ENCODE measurements at places on chromosomes 16 and 17. TPM values are rescaled to one million over a fixed set of nuclear protein-coding genes. Genes with fewer than 3 reads are reported as not detected.

The UNC13D gene
- 32.7 TPM for total RNA-seq

The SLC6A2 gene
- total RNA-seq: 2.1 TPM

The CA7 gene
- not detected for total RNA-seq

The NPIPA8 gene
- not detected for total RNA-seq

The NACA2 gene
- not detected for total RNA-seq

The CDT1 gene
- not detected for total RNA-seq

The NT5M gene
- 0.26 TPM for total RNA-seq

DNA sequence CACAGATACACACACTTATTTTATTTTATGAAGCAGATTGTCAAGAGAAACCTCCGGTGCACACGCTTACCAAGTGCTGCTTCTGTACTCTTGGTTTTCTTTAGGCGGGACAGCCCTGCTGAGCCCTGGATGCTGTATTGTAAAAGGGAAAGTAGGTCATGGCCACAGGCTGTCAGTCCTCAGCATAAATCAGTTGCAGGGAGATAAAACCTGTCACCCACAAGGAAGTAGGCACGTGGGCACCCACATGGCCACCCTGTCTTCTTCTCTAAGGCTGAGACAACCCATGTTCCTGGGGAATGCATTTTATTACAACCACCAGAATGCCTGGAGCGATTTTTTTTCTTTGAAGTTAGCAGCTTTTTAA lies 59.3 kb downstream of the ASIC2 start:
- DNase-seq: peak; percentile 22

DNA sequence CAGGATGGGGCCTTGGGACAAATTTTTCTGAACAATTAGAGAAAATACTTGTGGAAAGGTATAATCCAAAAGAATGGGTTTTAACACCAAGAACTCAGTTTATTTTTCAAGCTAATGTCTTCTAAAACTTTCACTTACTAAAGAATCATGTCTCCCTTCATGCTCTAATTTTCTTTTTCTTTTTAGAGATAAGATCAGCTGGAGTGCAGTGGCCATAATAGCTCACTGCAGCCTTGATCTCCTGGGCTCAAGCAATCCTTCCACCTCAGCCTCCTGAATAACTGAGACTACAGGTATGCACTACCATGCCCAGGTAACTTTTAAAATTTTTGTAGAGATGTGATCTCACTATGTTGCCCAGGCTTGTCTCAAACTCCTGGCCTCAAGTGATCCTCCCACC lies 5.5 kb downstream of the OR4D1 start:
- no peak for DNase-seq

GRCh38 chr17:3951420-3951819 lies 12.8 kb downstream of the ATP2A3 start:
- DNase-seq: no peak

DNA sequence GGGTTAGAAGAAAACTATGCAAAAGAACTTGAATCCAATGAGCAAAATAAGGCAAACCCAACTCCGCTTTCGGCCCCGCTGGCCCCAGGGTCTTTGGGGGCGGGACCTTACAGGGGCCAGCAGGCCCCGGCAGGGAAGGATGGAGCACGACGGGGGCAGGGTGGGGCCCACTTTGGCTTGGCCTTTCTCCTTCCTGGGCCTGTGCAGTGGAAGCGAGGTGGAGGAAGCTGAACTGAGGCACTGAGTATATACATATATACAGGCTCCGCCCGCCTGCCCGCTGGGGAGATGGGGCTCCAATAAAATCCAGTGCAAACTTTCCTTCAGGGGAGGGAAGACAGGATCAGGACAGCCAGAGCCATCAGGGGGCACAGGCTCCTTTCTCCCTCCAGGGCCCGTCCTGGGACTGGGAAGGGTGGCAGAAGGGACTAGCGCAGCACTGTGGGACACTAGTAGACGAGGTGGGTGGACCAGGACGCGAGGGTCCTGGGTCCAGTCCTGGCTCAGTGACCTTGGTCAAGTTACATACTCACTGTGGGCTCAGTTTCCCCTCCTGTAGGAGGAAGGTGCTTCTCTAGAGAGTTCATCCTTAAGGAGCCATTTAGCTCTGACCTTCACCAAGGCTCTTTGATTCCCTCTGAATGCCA lies 20.9 kb upstream of the MPO start:
- DNase-seq: no peak

GRCh38 chr16:30350134-30350871 lies 4.8 kb downstream of the CD2BP2 start:
- no peak for DNase-seq

GRCh38 chr17:60352569-60352968 lies 39.4 kb downstream of the USP32 start:
- DNase-seq: no peak

DNA sequence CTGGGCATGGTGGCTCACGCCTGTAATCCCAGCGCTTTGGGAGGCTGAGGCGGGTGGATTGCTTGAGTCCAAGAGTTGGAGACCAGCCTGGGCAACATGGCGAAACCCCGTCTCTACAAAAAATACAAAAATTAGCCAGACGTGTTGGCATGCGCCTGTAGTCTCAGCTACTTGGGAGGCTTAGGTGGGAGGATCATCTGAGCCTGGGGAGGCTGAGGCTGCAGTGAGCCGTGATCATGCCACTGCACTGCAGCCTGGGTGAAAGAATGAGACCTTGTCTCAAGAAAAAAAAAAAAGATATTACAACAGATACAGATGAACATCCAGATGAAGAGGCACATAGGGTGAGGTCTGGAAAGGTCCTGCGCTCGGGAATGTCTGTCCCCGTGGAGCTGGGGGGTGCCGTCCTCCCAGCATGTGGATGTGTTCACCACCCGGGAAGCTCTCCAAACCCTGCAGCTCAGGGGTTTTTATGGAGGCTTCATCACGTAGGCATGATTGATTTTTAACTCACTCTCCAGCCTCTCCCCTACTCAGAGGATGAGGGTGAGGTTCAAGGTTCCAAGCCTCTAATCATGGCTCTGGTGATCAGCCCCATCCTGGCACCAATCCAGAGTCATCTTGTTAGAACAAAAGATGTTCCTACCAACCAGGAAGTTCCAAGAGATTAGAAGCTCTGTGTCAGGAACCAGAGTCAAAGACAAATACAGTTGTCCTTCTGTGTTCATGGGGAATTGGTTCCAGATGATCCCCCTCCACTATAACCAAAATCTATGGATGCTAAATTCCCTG lies 85.0 kb upstream of the DNAJA2 start:
- no peak for DNase-seq

DNA sequence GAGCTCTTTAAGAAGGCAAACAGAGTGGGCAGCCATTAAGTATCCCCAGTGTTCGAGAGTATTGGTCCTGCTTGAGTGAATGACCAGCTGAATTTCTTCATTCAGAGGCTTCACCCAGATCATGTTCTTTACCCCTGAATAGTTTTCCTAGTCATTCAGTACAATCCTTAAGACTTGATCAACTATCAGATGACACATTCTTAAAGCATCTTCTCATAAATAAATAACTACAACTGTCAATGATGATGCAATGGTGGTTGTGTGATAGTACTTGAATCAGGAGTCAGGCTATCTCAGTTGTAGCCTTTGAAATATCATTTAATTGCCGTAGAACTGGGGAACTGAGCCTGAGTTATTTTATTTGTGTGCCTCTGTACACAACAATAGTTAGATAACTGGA lies 416.8 kb upstream of the CCL2 start:
- DNase-seq: no peak

- DNase-seq: no peak
Observed at GRCh38 chr17:49157784-49158183, 25.2 kb downstream of the B4GALNT2 start.

DNA sequence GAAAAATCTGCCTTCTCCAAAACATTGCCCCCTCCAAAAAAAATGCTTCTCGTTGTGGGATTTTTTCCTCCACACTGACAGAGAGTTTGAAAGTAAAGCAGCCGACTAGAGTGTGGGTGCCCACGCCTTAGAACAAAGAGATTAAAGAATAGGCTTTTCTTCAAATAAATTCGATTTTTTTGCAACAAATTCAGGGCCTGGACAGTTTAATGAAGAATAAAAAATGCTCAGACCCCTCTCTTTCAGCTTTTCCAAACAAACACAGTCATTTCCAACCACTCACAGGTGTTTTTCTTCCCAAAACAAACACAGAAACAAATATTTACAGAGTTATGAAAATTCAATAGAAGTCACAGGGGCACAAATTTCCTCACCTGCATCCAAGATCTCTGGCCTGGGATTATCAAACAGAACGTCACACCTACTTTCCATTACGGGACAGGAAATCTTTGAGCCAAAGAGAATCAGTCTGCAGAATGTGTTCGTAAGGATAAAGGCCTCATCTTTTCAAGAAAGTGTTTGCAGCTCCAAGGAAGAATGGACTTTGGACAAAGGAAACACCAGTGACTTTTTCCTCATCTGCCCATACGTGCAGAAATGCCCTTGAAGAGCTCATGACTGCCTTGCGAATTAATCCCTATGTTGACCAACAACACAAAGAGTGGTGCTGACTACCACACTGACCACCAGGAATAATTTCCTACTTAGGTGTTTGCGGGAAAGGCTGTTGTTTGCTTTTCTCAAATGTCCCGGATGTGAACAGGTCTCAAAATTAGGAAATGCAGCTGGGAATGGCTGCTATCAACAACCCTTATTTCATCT lies 31.3 kb upstream of the TOX3 start:
- no peak for DNase-seq

DNA sequence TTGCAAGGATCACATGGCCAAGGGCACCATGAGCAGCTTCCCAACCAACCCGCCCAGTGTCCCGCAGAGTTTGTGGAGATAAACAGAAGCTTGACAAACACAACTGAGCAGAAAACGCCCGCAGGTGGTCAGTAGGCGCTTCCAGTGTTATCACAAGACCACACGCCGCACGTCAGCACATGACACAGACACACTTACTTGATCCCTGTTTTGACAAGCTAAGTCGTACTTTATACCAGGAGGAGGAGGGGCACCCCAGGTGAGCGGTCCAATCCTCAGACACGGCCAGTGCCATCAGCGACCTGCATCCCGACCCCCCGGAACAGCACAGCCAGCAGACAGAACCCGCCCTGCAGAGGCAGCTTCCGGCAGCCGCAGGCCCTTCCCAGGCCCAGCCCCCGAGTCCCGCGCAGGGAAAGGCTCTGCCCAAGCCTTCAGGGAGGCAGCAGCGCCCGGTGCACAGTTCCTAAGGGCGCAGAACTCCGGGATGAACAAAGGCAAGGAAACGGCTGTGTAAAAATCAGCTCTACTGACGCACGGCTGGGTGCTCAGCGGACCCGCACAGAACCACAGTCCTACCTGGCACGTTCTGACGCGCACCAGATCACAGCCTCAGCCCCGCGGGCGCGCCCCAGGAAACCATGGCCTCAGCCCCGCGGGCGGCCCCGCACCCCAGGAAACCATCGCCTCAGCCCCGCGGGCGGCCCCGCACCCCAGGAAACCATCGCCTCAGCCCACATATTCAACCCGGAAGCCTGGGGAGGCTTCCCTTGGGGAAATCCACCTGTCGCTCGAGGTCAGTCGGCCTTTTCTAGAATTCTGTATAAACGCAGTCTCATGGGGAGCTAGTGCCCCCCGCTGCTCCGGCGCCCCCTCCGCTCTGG lies 27.8 kb downstream of the AXIN1 start:
- DNase-seq: no peak

- peak; percentile 71 for DNase-seq
Observed at GRCh38 chr17:40314584-40314956, 5.6 kb downstream of the RARA start.

DNA sequence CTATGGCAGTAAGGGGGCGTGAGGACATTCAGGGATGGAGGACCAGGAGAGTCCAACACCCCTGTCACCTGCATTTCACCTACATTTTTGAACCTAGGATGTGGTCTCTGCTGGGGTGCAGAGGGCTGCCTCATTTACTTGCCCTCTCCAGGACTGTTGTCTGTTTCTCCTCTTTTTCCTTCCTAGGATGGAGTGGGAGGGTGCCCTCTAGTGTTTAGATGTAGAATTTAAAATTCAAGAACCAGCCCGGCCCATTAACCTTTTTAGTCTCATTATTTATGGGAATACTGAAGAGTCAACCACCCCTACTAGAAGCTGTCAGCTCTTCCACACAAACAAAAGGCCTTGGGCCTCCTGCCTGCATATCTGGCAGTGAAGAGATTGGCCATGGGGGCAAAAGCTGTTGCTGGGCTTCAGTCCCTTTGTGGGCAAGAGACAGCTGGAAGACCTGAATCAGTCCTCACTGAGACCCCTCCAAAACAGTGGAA lies 2.5 kb upstream of the STARD3 start:
- DNase-seq: no peak

DNA sequence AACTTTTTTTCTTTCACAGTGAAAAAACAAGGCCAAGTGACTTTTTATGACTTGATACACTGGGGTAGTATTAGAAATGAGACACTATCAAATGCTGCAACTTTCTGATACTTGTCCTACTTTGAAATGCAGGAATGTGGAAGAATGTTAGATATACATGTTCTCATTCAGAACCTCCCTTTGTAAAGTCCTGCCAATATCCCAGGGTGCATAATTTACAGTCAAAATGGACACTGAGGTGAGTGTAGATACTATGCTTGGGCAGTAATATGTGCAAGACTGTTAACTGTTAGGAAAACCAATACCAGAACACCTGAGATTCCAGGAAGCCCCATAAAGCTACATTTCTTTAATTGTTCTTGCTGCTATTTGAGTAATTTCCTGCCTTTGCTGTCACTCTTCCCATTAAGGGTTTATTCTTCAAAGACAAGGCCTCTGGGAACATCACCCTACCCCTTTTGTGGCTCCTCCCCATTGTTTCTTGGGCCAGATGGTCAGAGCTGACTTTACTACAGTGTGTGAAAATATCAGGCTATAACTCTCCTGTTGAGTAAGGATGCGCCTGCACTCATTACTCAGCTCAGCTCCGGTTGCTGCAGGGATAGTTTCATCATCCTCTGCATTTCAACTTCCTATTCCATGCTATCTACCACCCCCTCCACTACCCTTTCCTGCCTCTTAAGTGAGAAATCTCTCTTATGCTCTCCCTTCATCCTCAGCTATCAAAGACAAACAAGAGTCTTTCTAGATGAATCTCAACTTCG lies 48.7 kb downstream of the TMEM100 start:
- no peak for DNase-seq

GRCh38 chr16:88318521-88318920 lies 64.2 kb upstream of the ZNF469 start:
- peak; percentile 63 for DNase-seq

DNA sequence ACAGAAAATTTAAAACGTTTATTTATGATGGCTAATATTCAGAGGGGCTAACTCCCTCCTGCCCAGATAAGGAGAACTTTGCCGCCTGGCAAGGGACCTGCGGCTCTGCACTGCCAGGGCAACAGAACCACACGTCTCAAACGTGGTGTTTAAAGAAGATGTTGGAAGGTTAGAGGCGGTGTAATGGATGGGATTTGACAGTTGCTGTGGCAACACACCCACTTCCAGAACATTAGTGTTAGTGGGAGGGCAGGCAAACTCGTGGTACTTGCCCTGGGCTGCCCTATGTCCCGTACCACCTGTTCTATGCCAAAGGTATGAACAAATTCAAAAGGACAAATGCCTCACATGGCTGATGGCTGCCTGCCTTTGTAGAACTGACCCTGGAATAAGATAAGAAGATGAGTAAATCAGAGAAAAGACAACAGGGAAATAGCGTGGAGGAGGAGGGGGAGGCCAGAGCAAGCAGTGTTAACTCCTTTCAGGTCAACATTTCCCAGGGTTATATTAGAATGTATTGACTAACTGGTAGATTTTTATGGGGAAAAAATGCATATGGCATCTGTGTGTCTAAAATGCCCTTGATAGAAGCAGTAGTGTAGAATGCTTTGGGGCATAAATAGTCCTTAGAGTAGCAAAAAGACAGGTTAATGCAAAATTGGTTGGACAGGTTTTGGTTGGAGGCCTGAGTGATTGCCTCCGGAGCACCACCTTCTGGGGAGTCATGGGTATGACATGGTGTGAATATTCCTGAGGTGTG lies 30.8 kb downstream of the HLF start:
- DNase-seq: peak; percentile 60

GRCh38 chr16:85027958-85028684 lies 526 bp downstream of the KIAA0513 start:
- no peak for DNase-seq

GRCh38 chr17:64385187-64386083 lies 5.2 kb downstream of the PECAM1 start:
- peak; percentile 74 for DNase-seq

All from uterus (tissue), 4 donors.